Stimulated activated CD4-positive, alpha-beta T cell treated with anti-CD3 and anti-CD28 coated beads, Interleukin-15, amount 100 ng/mL, for 1 hour (primary cell): ENCODE measurements at places on chromosomes 6 and 20.

DNA sequence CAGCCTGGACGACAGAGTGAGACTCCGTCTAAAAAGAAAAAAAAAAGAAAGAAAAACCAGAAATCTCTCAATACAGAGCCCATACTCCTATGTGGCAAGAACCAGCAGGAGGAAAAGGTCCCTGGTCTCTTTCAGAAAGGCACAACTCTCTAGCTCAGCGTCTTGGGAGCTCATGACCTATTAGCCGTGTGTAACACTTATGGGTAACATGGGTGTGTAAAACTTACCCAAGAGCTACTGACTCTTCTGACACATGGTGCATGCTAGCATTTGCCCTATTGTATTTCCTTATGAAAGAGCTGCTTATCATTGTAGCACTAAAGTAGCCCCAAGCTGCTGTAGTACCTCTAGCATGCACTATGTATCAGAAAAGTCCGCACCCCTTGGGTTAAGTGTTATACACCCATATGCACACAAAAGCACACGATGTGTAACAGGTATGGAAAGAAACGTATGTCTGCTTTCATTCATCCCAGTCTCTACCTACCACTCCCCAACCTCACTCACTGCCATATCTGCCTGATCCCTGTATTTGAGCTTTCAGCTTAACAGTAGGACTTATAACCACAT is 85.4 kb downstream of the ZMYND8 start:
- no peak for DNase-seq

DNA sequence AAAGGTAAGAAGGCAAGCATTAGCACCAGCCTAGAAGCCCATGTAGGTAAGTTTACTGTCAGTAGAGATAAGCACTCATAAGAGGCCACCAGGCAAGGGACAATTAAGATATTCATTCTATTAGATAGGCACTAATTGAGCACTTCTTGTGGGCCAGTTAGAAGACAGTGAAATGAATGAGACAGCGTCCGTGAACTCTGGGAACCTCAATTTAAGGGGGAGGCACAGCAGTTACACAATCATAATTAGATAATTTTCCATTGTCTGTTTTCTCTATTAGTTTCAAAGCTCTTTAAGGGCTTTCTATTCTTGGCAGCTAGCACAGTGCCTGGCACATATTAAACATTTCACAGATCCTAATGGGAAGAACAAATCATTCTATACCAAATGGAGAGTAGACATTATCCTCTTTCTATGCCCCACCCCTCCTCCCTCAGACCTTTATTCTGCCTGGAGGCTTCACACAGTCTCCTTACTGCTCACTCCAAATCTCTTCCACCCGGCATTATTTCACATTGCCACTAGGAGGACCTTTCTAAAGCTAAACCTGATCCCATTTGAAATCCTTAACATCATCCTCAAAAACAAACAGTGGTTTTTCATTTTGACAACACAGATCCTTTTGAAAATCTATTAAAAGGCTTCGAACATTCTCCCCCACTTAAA is 529.6 kb downstream of the ADGRB3 start:
- DNase-seq = no peak

GRCh38 chr6:161922631-161923119 is 648.8 kb upstream of the AGPAT4 start:
- DNase-seq = no peak

- DNase-seq = no peak
These were observed 580.1 kb downstream of the PTPRT start for GRCh38 chr20:42609618-42610017.

- no peak for DNase-seq
These were observed 127.9 kb downstream of the QRSL1 start for GRCh38 chr6:106757267-106757666.

GRCh38 chr6:35076997-35077712 is 64.0 kb downstream of the TCP11 start:
- no peak for DNase-seq

DNA sequence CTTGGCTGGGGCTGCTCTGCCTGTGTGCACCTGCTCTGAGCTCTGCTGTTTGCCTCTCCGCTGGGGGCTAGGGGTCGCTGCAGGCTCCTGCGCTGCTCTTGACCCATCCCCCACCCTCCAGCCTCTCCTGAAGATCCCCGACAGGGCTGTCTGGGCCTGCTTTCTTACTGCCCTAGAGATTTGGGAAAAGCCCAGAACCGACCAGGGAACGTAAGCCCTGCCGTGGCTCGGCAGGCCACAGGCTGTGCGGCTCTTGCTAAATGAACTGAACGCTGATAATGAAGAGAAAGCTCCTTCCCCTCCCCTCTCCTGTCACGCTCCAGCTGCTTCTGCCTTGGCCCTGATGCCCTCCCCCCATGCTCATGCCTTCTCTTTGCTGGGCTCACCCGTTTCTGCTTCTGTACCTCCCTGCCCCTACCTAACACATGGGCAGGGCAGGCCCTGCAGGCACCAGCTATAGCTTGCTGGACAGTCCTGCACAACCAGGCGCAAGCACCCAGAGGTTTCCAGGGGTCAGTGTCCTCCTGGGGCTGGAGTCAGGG is 32.0 kb upstream of the PCMTD2 start:
- no peak for DNase-seq

GRCh38 chr20:53967527-53967926 is 102.9 kb downstream of the BCAS1 start:
- no peak for DNase-seq

GRCh38 chr6:38078671-38079070 is 259.1 kb downstream of the ZFAND3 start:
- no peak for DNase-seq

- no peak for DNase-seq
These were observed 534.0 kb downstream of the PKHD1 start for GRCh38 chr6:51553246-51554015.

DNA sequence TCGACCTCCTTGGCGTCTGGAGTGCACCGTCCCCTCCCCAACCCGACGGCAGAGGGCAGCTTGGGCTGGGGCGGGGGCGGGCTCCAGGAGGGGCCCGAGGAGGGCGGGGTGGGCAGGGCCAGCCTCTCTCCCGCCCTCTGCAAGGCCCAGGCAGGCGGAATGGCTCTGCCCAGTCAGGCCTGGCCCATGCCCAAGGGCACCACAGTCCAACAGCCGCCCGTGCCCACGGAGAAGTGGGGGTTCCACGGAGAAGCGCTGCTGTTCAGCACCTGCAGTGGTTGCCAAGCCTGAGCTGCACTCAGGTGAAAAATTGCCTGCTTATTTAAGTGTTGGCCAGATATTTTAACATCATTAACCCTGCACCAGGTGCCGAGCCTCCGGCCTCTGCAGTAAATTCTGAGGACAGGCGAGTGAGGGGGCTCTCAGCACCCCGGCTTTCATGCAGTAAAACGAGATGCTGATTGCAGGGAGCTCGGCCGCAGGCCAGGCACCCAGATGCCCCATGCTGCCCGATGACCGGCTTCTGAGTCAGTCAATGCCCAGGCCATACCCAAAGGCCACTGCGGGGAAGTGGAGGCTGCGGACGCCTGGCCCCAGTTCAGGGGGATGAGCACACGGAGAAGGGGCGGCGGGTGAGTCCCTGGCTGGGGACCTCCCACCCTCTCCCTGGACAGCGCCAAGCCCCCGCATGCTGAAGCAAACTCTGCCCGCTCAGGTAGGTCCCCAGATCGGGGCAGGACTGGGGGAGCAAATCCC is at the start of gene SRMS:
SRMS (minus strand) TSS at position 25 of the 756 bp plus-strand sequence. CDS start 286 bp downstream, outside the sequence.
- no peak for DNase-seq

DNA sequence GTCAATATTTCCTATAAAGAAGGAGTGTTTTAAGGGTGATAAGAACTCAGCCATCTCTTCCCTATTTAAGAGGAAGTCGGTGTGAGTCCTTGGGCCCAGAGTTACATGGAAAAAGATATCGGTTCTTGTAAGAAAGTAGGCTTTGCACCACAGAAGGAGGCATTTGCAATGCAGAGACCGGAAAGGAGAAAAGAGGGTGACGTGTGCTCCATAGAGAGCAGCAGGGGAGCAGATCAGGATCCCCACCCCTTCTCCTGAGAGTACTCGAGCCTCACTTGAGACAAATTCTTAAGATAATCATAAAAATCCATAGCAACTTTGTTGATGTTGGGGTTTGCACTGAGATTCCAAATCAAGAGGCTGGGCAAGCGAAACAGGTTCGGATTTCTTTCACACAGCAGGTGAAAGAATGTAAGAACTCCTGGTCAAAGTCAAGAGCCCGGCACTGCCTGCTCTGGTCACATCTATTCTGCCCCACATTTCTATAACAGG is 27.8 kb downstream of the FOXA2 start:
- DNase-seq = no peak

- DNase-seq = no peak
These were observed 710 bp downstream of the BTBD9 start for GRCh38 chr6:38638941-38639497.

DNA sequence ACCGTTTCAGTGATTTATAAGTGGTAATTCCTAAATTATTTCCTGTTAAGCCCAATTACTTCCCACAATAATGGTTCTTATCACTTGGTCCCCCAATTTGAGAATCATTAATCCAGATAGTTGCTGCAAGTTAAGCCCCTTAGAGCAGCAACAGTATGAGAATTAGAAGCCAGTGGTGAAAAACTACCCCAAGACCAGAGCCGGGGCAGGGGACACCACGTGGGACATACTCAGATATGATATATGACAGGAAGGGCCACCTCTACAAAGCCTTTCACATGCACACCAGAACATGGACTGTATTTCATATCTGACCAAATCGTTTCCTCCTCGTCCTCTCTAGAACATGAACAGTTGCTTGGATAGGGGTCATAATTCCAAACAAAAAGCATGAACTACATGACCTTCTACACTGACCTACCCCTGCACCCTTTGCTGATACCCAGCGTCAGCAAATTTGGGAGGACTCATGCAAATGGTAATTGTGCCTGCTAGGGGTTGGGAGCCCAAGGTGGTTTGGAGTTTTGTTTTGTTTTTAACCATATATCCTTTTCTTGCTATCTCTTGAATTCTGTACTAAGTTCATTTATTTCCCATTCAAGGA is 3.9 kb downstream of the JAG1 start:
- DNase-seq = no peak

- no peak for DNase-seq
These were observed 32.8 kb upstream of the GMPR start for GRCh38 chr6:16205377-16206144.

GRCh38 chr6:90516074-90516660 is 70.7 kb downstream of the MAP3K7 start:
- DNase-seq = no peak

DNA sequence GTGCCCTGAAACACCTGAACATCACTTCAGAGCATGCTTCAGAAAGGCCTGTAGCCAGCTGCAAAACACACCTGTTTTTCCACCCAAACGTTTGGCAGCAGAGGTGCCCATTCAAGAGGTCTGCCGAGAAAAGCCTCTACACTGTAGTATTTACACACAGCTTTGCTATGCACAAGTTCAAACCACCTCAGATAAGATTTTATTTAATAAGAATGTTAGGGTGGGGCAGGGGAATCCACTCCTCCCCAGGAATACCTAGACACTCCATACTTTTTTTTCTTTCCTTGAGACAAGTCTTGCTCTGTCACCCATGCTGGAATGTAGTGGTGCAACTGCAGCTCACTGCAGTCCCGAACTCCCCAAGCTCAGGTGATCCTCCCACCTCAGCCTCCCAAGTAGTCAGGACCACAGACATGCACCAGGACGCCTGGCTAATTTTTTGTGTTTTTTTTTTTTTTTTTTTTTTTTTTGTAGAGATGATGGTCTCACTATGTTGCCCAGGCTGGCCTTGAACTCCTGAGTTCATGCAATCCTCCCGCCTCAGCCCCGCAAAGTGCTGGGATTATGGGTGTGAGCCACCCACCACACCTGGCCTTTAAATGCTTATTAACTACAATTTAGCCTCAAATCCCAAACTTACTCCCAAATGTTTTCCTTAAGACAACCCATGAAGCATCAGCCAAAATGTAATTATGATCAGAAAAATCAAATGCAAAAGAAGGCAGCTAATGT is 9.7 kb downstream of the MRPL14 start:
- DNase-seq = no peak
